ENCODE measurements at places on chromosomes 1 and 21.

DNA sequence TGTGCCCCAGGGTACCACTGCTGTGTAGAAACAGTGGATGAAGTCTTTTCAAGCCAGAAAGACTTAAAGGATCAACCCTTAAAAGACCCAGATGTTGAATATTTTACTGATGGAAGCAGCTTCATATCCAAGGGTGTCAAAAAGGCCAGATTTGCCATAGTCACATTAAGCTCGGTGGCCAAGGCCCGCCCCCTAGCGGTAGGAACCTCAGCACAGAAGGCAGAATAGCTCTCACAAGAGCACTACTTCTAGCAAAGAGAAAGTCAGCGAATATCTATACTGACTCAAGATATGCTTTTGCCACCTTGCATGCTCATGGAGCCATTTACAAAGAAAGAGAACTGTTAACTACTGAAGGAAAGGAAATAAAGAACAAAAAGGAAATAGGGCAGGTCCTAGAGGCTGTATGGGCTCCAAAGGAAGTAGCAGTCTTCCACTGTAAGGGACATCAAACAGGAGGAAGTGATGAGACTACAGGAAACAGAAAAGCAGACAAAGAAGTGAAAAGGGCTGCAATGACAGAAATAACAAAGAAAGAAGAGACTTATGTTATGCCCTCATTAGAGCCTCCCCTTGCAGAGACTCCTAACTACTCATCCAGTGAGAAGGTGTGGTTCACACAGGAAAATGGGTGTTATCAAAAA is 90.5 kb downstream of the LIPI start:
- DNase-seq, result no peak

- DNase-seq, result no peak
These were observed 8.7 kb downstream of the SH3BP5L start for GRCh38 chr1:248817065-248817464.

GRCh38 chr1:229762891-229763290 is 136.8 kb downstream of the URB2 start:
- DNase-seq, result no peak

GRCh38 chr1:37265786-37266667 is 208.4 kb upstream of the ZC3H12A start:
- DNase-seq, result no peak

GRCh38 chr1:27863538-27863915 is 8.8 kb upstream of the THEMIS2 start:
- no peak for DNase-seq

DNA sequence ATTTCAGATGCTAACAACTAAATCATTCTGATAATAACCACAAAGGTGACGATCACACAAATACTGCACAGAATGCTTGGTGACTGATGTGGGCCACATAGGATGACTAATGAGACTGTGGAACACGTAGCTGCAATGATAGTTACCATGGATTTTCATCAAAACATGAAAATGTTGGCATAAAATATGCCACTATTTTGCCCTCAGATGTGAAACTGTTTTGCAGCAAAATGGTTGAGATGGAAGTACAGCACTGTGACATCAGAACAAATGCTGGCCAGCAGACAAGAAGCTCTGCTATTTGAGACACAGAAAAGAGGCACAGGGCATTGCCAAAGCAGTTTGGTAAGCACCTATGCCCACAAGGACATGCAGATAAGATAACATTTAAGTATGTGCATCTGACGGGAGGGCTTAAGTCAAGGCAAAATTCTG is 83.8 kb downstream of the NIBAN1 start:
- no peak for DNase-seq

DNA sequence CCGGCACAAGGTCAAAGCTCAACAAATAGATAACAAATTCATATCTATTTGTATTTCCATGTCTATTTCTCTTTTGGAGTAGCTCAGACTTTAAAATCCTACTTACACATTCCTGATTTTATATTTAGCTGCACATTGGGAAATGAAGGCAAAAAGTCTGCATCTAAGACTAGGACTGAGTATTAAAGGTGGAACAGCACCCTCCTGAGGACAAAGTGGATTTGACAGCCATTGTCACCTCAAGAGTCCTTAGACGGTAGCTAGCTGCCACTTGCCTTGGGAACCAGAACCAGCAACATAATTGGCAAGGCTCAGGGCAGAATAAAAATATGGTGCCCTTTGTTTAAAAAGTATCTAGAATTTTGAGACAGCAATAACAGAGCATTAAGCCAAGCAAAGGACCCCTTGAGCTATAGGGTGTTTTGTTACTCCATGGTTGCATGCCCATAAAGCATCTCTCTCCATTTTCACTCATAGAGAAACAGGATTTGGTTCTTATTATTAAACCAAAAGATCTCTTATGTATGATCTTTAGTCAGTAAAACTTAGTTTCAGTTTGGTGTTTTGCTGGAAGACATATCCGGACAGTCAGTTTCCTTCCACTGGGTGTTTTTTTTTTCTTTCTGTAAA is 30.0 kb upstream of the SGIP1 start:
- peak; percentile 7 for DNase-seq

DNA sequence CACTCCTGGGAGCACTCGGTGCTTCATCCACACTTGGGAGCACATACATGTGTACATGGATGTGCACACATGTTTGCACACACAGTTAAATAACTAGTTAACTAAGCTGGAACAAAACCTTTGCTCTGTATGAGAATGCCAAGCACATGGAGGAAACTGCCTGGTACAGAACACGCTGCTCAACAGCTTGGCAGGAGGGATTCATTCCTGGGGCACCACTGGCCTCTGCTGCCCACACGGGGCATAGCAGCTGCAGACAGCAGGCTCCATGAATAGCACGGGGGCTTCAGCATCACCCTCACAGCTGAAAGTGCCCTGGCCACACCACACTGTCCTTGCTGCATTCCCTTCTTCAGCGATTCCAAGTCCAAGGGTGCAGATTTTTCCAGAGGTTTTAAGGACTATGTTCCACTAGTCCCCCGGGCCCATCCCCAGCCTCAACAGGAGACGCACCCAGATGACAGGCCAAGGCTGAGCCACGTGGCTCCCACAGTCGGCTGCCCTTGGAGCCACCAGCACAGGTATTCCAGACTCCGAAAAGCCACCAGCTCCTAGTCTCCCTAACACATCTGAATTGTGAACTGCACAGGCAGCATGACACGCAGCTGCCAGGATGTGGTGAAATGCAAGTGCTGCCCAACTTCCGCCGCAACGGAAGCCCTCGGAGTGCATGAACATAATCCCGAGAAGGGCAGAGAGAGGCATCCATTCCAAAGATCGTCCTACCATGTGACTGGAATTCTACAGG is 16.9 kb downstream of the NPHP4 start:
- DNase-seq, result peak; percentile 22

- no peak for DNase-seq
These were observed 69.6 kb downstream of the PGM1 start for GRCh38 chr1:63662841-63663240.

GRCh38 chr1:58929671-58930325 is 146.0 kb upstream of the JUN start:
- peak; percentile 24 for DNase-seq

- DNase-seq, result no peak
These were observed 112.4 kb upstream of the VANGL1 start for GRCh38 chr1:115529216-115529897.

DNA sequence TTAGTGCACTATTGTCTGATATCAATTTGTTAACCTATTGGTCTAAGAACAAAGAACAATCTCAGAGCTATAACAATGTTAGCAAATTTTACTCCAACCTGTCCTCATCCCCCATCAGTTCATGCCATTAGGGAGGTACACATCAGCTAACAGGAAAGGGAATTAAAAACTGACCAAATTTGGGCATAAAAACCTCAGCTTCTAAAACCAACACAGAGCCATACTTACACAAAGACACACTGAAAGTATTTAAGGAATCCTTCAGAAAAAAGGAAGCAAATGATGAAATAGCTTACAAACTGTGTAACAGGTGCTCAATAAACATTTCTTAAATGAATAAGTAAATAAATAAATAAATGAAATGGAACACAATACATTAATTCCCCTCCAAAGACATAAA is 89.2 kb downstream of the TTLL7 start:
- no peak for DNase-seq

- no peak for DNase-seq
These were observed 11.1 kb downstream of the ADGRB2 start for GRCh38 chr1:31752952-31753475.
